ENCODE measurements at places on chromosomes 16 and 17. TPM values are rescaled to one million over a fixed set of nuclear protein-coding genes. Genes with fewer than 3 reads are reported as not detected.

Gene ZKSCAN2
- total RNA-seq: 12.5 TPM

- no peak for DNase-seq
Observed at GRCh38 chr17:83091257-83092141, 12.1 kb downstream of the METRNL start.

DNA sequence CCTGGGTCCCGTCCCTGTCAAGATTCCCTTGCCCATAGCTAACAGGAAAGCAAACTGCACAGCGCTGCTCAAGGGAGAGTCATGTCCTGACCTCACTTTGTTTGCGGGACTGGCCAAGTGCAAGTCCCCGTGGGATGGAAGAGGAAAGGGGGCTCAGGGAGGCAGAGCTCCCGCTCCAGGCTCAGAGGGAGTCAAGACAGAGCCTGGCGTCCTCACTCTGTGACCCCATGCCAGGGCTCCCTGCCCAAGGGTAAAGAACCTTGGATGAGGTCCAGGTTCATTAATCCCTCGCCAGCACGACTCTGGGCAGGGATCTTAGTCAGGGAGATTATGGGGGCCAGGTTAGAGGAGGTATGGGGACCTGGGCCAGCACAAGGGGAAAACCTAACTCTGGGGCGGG lies 51.5 kb upstream of the CBX4 start:
- no peak for DNase-seq

DNA sequence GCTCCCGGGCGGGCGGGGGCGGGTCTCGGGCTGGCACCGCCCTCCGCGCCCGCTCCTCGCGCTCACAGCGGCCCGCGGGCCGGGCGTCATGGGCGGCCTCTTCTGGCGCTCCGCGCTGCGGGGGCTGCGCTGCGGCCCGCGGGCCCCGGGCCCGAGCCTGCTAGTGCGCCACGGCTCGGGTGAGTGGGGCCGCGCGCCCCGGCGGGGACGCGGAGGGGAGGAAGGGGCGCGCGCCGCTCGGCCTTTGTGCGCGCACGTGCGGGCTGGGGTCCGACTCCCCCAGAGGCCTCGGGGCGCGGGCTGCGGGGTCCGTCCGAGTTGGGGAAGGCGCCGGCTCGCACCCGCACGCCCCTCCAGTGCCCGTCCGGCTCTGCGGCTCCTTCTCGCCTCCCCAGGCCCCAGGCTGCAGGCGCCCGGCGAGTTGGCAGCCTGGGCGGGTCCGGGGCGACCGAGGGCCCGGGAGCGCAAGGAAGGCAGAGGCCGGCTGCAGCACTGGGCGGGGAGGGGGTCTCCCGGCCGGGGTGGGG lies at the start of gene NME4:
TSS of gene NME4 (plus strand) at position 65 of the 527 bp plus-strand sequence. CDS start at position 89, 24 bp downstream.
- DNase-seq: peak; percentile 43

Gene RPH3AL
- total RNA-seq: 2.2 TPM

DNA sequence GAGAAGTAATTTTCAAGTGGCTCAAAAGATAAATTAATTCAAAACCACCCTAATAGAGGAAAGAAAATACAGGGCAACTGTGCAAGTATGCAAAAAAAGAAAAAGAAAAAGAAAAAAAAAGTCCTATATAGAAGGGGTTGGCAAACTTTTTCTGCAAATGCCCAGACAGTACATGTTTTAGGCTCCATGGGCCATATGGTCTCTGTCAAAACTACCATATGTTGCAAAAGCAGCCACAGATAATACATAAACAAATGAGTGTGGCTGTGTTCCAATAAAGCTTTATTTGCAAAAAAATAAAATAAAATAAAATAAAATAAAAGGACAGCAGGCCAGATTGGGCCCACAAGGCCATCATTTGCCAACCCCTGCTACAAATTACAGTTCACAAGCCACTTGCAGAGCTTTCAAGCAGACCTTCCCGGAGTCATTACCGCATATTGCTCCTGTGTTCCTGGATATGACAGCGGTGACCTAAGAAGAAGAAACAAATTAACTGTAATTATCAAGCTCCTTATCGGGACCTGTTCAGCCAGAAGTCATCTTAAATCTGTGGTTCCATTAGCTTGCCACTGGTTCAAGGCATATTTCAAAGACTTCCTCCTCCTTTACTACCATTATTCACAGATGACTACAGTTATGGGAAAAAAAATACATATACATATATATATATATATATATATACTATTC lies 15.9 kb downstream of the ZC3H7A start:
- no peak for DNase-seq

DNA sequence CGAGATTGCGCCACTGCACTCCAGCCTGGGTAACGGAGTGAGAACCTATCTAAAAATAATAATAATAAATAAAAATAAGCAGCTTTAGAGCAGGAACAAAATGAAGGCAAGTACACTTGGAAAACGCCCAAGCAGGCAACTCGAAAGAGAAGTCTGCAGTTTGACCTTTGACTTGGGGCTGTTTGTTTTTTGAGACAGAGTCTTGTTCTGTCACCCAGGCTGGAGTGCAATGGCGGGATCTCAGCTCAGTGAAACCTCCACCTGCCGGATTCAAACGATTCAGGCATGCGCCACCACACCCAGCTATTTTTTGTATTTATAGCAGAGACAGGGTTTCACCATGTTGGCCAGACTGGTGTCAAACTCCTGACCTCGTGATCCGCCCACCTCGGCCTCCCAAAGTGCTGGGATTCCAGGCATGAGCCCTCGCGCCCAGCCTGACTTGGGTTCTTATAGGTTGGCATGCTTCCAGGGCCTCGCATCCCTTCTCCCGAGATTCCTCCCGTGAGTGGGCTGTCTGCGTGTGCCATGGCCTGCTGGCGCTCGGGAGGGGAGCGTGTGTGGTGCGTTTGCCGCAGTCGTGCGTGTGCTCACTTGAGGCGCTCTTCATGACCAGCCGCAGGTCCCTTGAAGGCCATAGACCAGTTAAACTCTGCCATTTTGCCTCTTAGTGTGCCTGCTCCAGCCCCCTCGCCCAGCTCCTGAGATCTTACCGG lies 18.4 kb upstream of the UBE2I start:
- no peak for DNase-seq

DNA sequence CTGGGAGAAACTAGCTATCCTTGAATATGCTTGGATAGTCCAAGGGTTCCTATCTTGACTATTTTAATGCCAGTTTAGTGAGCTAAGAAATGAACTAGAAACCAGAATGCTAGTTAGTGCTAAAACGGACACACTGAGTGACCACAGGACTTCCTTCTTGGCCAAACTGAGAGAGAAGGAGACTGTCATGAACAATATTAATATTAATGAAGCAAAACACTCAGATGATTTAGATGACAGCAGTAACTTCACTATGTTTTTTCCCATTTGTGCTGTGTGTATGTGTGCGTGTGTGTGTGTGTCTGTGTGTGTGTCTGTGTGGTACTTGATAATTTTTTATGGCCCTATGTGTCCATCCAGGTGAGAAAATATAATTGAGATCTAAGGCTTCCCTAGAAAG lies 2.2 kb upstream of the ATXN1L start:
- no peak for DNase-seq

Gene KIFC3
- total RNA-seq: not detected

DNA sequence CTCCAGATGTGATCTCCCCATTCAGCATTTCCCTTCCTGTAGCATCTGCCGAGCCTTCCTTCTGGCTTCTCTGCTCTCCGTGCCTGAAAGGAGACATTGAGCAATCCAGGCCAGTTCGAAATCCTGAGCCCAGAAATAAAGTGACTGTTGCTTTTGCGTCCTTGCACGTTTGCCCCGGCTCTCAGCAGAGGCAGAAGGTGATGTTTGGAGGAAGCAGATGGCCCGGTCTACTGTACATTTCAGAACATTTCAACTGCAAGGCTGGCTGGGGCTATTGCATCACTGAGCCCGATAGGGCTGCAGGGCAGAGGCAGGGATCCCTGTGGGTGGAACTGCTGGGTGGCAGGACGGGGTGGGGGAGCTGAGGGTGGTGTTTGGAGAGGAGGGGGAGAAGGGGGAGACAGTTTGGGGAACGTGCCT lies 29.4 kb downstream of the IRF8 start:
- DNase-seq: no peak

GRCh38 chr16:79767421-79768275 lies 167.1 kb upstream of the MAF start:
- DNase-seq: no peak

DNA sequence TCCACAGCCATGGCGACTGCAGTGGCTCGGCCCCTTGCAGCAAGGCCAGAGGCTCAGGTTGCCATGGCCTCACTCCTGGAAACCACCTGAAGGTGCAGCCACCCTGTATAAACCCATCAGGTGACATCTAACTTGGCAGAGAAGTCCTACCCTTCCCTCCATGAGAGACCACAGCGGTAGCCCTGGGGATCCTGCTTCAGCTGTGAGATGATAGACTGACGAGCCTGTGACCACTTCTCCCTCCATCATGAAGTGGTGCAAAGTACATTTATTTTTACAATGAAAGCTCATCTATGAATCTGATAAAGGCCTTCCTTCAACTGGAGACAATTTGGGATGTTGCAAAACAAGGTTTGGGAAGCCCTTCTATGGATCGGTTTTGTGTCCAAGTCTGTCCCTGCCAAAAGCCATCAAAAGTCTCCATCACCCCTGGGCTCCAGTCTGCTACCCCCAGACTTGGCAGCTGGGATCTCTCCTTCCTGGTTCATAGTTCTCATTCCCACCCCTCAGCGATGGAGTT lies 1.8 kb downstream of the ZACN start:
- DNase-seq: no peak

DNA sequence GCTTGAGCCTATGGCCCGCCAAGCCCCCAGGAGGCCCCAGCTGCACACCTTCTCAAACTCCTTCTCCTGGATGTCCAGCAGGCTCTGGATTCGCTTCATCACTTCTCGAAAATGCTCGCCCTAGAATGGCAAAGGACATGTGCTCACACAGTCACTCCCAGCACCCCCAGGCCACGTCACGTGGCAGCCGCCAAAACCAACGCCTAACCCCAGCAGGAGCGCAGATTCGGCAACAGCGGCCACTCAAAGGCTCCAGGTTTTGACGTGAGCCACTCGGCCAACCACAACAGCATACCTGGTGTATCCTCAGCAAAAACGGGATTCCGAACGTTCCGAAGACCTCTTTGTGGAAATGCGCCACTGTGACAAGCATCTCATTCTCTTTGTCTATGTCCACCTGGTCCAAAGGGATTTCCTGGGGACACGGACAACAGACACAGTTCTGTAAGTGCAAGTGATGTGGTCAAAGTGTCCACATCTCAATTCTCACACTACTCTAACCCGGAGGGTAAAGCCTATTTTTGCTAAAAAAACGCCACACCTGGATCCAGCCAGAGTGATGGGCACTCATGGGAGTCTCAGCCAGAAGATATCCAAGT lies 12.7 kb downstream of the LITAFD start:
- DNase-seq: no peak

GRCh38 chr16:67893743-67894399 lies 817 bp downstream of the PSKH1 start:
- DNase-seq: no peak

Gene IRF8
- 210 TPM for total RNA-seq

Gene KRTAP4-3
- total RNA-seq: not detected

DNA sequence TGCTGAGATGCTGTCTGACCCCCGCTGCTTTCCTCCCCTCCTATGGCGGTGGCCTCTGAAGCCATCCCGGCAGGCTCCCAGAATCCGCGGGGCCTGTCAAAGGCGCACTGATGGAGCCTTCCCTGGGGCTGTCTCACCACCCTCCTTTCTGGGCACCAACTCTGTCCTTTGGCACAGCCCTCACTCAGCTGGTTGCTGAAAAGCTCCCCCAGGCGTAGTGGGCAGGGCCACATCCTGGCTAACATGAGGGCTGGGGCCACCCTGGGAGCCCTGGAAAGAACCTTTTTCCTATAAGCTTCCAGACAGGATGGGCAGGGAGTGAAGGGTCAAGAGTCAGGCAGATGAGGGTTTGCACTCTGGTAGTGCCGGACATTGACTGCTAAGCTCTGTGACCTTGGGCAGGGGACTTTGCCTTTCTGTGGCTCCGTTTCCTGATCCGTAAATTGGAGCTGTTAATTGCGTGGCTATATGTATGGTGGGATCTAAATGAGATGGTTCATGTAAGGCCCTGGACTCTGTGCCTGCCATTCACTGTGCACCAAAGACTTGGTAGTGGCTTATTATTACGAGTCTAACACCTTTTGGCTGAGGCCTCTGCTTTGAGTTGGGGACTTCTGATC lies 27.6 kb upstream of the LASP1NB start:
- DNase-seq: no peak

Gene GNG13
- not detected for total RNA-seq

DNA sequence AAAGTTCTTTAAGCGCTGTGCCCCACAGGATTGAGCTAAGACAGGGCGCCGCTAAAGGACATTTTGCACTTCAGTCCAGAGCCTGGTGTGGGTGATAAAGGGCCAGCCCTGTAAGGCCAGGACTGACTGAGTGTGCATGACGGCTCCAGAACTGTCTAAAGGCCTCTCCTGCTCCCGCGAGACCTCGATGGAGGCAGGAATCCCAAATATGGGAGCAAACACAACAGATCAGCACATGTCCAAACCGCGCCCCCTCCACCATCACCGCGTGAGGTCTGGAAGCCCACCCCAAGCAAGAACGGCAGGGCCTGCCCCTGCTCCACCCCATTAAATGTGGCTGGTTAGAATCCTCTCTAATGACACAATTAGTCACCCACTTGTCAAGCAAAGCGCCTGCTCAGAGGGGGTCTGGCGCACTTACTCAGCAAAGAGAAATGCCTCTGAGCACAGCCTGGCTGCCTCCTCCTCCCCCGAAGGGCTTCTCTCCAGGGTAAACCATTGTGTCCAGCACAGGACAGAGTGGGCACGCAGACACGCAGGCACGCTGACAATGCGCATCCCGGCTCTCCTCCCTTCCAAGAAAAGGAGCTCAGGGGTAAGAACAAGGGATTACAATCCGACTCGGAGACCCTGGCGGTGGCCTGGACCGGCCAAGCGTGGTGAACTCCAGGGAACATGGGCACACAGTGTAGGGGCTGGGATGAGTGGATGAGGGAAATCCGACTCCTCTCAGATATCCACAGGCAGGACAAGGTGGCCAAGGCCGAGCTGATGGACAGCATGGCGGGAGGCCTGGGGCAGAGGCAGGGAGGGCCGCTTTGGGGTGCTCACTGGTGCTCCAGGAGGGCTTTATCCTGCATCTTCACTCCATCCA lies 1.5 kb downstream of the MXRA7 start:
- no peak for DNase-seq

GRCh38 chr16:89669755-89670154 lies 12.1 kb downstream of the SPATA33 start:
- no peak for DNase-seq

GRCh38 chr17:64060331-64060730 lies 39.9 kb upstream of the ICAM2 start:
- peak; percentile 35 for DNase-seq

- no peak for DNase-seq
Observed at GRCh38 chr16:89120281-89120680, 26.6 kb downstream of the ACSF3 start.
